ENCODE measurements at places on chromosomes 11 and 22.

DNA sequence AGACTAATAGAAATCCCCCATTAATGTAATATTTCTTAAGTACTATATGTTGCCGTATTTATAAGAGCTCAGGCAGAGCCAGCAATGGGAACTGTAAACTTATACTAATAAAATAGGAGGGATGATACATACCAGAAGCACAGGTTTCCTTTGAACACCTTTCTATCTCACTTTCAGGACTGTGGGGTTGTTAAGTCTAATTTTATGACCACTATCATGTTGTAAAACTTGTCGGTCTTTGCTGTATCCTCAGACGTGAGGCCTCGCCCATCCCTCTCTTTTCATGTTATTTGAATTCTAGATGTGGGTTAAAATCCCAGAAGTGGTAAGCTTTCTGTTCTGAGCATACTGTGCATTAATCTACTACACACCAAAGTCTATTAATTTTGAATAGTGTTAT lies 1083.5 kb upstream of the TENM4 start:
- DNase-seq: no peak

GRCh38 chr22:24465566-24465965 lies 29.6 kb upstream of the UPB1 start:
- no peak for DNase-seq

- DNase-seq: no peak
Measured at GRCh38 chr22:19238900-19239299, 52.6 kb downstream of the CLTCL1 start.

GRCh38 chr11:79538775-79539174 lies 97.9 kb upstream of the TENM4 start:
- no peak for DNase-seq

GRCh38 chr11:102940714-102941588 lies 14.6 kb downstream of the MMP13 start:
- peak; percentile 70 for DNase-seq

GRCh38 chr22:26399289-26399688 lies 29.8 kb upstream of the ASPHD2 start:
- no peak for DNase-seq

DNA sequence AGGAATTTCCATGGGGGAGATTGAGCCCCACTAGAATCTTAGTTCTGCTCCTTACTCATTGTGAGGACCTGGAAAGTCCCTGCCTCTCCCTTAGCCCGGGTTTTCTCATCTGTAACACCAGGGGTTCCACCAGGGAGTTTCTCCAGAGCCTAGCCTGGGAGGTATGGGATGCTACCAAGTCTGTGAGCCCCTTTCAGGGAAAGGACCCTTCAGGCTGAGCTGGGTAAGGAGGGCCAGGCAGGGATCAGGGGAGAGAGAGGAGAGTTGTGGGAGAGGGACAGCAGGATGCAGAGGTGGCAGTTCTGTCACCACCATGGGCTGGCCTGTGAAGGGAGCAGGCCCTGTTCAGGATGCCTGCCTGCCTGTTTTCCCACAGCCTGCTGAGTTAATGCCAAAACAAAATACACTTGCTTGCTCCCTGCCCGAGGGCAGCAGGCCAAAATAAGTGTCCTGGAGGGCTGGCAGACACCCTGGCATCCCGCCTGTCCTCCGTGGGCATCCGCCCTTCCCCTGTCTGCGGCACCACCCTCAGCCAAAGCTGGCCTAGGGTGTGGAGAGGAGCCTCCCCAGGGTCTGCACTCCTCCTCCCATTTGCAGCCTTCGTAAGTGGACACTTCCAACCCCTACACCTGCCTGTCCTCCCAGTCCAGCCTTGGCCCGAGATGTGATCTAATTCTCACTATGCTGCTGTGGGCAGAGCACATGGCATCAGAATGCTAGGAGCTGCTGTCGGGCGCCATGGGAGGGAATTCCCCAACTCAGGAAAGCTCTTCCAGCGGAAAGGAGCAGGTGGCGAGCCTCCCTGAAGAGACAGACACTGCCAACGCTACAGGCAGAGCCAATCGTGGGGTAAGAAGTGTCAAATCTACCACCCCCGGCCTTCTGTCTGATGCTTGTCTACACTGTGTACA lies 5.9 kb upstream of the FCHSD2 start:
- no peak for DNase-seq

- DNase-seq: no peak
Measured at GRCh38 chr11:99631618-99632017, 610.9 kb downstream of the CNTN5 start.

DNA sequence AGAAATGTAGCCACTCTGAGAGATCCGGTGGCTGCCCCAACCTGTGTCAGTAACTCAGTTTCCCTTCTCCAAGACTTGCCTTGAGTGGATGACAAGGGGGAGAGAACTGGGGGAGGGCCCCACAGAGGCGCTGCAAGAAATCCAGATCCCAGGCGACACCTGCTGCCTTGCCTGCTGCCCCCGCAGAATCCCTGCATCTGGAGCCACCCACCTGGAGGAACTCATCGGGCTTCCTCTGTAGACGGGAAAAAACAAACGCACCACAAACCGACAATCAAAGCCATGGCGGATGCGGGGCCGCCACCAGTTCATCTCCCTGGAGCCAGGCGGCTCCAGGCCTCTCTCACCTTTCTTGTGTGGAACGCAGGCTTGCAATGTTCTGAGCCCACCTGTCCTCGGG lies 40.2 kb downstream of the MACROD1 start:
- no peak for DNase-seq

- peak; percentile 36 for DNase-seq
Measured at GRCh38 chr11:95337175-95337957, 106.4 kb upstream of the SESN3 start.

GRCh38 chr11:1522081-1522424 lies 35.5 kb upstream of the MOB2 start:
- DNase-seq: no peak

DNA sequence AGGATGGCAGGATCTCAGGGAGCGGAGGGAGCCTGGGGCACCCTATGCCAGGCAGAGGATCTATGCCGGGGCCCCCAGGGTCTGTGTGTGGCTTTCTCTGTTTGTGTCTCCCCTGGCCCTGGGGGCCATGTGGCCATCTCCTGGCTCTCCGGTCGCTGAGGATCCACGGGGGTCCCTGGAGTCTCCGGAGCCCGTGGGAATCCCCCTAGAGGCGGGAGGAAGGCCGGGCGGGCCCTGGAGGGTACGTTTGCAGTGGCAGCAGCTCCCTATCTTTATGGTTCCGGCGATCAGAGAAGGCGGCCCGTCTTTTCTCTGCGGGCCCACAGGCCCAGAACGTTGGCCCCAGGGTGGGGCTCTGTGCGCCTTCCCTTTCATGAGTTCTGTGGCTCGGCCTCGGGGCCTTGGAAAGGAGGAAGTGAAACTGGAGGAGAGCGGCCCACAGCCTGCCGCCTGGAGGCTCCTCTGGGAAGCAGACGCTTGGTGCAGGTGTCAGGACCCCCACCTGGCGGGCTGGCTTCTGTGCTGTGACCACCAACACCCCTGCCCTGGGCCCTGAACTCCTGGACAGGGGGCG lies 82.1 kb downstream of the KCNQ1 start:
- DNase-seq: no peak

DNA sequence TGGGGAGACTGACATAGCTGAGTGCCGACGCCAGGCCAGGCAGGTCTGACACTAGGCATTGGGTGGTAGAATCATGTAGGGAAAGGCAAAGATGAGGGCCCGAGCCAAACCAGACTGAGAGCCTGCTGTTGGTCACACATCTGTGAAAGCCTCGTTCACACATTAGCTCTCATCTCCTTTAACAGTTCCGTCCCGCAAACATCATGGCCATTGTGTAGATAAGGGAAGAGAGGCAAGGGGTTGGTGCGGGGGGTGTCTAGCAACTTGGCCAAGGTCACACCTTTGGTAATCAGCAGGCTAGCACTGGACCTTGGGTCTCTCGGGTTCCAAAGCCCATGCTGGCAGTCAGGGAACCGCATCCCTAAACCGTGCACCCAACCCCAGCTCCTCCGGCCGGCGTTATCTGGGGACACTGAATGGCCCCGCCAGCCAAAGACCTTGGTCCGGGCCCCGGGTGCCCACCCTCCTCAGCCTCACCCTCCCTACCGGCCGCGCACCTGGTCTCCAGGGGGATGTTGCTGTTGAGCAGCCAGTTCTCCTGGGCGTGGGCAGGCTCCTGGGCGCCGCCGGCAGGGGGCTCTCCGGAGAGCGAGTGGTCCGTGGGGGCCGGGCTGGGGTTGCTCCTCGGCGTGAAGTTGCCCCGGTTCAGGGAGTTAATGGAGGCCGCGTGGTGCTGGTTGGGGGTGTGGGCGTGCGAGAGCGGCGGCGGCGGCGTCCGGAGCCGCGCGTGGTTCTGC lies 328.3 kb upstream of the NARS2 start:
- no peak for DNase-seq

DNA sequence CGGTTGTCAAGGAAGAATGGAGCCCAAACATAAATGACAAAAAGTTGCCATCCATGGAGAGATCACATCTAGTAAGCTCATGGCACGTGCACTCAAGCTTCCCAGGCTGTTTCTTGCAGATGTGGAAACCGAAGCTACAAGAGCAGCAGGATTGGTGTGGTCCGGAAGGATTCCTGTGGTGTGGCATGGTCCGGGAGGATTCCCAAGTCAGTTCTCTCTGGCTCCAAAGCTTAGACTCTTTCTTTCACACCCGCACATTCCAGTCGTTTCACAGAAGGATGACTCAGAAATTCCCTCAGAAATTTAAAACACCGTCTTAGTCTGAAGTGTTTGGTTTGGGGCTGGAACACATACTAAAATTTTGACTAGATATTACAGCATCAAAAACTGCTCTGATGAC lies 78.0 kb upstream of the DRD2 start:
- DNase-seq: peak; percentile 94

DNA sequence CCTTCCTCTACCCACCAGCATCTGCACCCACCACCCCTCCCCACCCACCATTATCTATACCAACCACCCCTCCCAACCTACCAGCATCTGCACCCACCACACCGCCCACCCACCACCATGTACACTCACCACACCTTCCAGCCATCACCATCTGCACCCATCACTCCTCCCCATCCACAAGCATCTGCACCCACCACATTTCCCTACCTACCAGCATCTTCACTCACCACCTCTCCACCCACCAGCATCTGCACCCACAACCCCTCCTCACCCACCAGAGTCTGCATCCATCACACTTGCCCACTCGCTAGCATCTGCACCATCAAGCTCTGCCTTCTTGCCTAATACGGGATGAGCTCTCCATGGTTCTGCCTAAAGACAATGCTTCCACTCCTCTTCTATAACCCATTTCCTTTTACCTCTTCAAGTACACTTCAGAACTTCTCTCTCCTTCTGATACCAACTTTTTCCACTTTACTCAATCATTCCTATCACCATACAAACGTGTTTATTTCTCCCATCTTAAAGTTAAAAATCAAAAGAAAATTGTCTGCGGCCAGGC lies 2.4 kb upstream of the FSHB start:
- no peak for DNase-seq

- no peak for DNase-seq
Measured at GRCh38 chr11:17221968-17222367, 14.2 kb upstream of the PIK3C2A start.

DNA sequence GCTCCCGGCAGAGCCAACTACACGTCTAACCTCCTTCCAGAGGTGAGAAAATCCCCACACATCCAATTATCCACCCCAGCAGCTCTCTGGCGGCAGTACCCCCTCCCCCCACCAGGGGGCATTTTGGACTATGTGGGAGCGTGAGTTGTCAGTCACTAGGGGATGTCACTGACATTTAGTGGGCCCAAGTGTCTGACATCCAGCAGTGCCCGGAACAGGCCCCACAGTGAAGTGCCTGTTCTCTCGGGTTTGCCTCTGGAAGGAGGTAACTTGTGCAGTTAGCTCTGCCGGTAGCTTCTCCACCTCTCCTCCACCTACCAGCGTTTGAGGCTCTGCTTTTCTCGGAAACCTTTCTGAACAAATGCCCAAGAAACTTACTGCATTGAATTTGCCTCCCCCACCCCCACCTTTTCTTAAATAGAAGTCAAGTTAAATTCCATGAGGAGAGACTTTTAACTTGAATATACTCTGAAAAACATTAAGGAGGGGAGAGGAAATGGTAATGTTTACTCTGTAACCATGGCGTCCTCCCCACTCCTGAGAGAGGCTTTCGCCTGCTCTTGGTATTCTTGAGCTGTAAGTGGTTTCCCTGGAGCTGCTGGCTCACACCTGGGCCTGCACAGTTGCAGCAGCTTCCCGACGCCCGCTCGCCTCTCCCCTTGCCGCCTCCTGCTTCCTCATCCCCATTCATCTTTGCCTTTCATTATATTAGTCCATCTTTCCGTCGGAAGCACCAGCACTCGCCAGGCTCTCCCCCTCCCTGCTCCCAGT lies 112.8 kb downstream of the WNT7B start:
- peak; percentile 14 for DNase-seq

Data from HFF-Myc (cell line).